ENCODE measurements at places on chromosomes 13 and 19. TPM values are rescaled to one million over a fixed set of nuclear protein-coding genes. Genes with fewer than 3 reads are reported as not detected.

DNA sequence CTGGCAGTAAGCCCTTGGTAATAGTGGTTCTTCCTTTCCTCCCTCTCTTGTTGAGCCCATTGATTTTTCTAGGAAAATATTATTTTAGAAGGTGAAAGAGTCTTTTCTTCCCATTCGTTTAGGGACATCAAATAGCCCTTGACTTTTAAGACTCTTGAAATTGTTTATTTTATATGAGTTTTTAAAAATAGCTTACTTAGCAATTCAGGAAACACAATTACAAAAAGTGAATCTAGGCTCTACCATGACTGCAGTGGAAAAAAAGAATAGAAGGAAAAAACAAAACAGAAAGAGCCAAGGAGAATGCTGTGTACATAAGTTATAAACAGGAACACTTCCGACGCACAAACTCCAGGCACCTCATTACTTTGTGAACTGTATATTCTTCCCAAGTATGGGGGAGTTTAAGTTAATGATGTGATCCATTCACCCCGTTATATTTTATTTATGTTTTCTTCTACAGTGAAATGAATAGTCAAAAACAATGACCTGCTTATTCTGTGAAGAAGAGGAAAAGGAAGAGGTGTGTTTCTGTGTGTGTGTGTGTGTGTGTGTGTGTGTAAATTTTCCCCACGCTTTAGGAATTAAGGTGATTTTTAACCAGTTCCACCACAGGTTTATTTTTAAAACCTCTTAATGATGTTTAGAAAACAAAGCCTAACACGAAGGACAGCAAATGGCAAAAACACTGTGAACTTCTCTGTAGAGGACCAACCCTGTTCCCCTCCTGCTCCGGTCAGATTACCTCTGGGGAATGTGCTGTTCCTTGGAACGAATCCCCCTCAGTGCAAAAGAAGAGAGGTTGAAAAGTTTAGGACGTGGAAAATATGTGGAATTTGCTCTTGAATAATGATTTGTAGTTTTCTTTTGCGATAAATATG lies 266.3 kb downstream of the KLF5 start:
- DNase-seq, result no peak

DNA sequence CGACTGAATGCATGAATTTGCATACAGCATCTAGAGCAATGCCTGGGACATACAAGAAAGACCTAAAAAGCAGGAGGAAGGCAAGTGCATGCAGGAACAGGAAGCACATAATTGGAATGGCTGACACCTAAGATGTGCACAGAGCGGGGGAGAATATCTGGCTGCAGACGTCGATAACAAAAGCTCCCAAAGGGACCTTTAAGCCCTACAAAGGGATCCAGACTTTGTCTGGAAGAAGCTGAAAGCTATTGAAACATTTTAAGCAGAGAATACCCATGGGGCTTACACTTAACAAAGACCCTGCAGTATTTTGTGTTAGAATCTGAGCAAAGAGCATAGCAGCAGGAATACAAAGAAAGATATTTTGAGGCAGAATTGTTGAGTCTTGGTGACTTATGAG lies 107.4 kb upstream of the CLDN10 start:
- no peak for DNase-seq

- no peak for DNase-seq
Measured at GRCh38 chr19:11251650-11252314, 10.5 kb downstream of the DOCK6 start.

DNA sequence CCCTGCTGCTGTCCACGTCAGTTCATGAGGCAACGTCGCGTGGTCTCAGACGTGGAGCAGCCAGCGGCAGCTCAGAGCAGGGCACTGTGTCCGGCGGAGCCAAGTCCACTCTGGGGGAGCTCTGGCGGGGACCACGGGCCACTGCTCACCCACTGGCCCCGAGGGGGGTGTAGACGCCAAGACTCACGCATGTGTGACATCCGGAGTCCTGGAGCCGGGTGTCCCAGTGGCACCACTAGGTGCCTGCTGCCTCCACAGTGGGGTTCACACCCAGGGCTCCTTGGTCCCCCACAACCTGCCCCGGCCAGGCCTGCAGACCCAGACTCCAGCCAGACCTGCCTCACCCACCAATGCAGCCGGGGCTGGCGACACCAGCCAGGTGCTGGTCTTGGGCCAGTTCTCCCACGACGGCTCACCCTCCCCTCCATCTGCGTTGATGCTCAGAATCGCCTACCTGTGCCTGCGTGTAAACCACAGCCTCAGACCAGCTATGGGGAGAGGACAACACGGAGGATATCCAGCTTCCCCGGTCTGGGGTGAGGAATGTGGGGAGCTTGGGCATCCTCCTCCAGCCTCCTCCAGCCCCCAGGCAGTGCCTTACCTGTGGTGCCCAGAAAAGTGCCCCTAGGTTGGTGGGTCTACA lies 6.6 kb downstream of the FSTL3 start:
- no peak for DNase-seq

GRCh38 chr19:23526302-23526701 lies 131.0 kb upstream of the ZNF91 start:
- no peak for DNase-seq

DNA sequence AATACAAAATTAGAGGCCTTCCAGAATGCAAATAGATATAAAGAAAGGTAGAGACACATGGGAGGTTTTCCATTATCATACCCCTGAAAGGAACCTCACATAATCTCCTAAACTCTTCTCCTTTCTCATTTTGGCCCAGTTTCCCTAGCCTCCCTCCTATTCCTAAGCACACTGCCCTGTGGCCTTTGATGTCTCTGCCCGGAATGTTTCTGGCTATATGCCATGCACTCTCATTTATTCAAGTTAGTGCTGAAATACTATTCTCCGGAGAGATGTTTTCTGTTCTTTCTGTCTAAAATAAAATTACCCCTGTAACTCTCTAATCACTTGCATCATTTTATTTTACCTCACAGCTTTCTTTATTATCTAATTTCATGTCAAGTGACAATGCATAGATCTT lies 1287.7 kb downstream of the SLITRK5 start:
- DNase-seq, result no peak

DNA sequence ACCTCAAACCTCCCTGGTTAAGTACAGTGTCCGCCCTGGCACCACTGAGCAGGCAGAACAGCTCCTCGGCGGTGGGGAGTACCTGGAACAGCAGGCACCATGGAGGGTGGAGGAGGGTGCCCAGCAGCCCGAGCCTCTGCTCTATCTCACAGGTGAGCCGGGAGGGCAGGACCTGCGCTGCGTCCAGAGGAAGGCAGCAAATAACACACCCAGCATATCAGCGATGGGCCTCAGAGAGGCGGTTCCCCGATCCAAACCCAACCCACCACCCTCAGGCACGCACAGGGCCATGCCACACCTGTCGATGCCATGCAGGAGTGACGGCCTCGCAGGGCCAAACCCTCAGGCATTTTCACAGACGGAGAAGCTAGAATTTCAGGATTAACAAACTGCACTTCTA lies 11.8 kb downstream of the PEPD start:
- no peak for DNase-seq

The ZNF470 gene
- 2.2 TPM for total RNA-seq

The ZIC5 gene
- not detected for total RNA-seq

The KLHL26 gene
- 11.0 TPM for total RNA-seq
